Hematopoietic multipotent progenitor cell (in vitro differentiated cells): ENCODE measurements at places on chromosomes 11 and 22.

GRCh38 chr22:25369041-25369440, 149.6 kb downstream of the CRYBB2 start:
- DNase-seq, result no peak

GRCh38 chr11:16786131-16786530, 47.7 kb downstream of the C11orf58 start:
- no peak for DNase-seq

DNA sequence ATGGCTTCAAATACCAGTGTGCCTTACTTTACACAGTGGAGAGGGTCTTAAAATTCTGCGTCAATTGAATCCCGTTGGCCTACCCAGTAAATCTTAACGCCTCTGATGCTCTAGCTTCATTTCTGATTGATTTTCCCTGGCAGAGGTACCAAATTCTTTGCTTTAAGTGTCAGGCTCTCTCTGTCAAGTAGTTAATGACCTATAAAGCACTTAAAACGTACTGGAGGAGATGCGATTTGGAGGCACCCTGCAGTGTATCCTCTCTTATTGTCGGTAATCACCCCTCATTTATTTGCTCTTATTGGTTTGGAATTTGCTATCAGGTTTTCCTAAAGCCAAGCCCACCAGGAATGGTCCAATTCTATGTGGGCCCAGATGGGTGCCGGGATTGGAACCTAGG, 59.2 kb downstream of the NFAM1 start:
- DNase-seq, result no peak

DNA sequence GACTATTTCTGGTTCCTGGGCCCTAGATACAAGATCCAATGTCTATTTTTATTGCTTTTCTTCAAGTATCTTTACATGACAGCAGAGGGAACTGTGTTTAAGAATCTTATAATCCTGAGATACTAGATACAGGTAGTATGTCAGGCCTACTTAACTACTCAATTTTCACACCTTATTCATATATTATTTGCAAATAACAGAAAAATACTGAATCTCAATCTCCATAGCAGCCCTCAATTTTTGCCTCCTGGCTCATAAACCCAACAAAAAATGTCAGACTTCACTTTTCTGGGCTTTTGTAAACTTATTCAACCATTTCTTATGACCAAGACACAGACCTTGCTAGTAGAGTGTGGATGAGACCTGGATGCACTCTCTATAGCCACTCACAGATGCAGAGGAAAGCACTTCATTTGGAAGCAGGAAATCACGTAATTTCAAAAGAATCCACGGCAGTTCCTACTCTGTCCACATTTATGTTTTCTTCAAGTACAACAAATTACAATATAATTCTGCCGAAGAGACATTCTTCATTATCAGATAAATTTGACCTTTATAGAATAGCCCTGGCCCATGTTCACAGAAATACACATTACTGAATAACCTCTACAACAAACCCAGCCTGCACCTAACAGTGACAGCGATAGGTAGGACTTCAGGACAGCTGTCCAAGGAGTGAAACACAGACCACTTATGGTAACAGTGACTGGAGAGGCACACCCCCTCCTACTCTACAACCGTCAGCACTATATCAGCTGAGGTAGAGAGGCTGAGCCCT, 62.0 kb upstream of the YPEL1 start:
- DNase-seq, result no peak

- DNase-seq, result no peak
Measured at GRCh38 chr11:46895821-46896220, 22.5 kb downstream of the LRP4 start.

DNA sequence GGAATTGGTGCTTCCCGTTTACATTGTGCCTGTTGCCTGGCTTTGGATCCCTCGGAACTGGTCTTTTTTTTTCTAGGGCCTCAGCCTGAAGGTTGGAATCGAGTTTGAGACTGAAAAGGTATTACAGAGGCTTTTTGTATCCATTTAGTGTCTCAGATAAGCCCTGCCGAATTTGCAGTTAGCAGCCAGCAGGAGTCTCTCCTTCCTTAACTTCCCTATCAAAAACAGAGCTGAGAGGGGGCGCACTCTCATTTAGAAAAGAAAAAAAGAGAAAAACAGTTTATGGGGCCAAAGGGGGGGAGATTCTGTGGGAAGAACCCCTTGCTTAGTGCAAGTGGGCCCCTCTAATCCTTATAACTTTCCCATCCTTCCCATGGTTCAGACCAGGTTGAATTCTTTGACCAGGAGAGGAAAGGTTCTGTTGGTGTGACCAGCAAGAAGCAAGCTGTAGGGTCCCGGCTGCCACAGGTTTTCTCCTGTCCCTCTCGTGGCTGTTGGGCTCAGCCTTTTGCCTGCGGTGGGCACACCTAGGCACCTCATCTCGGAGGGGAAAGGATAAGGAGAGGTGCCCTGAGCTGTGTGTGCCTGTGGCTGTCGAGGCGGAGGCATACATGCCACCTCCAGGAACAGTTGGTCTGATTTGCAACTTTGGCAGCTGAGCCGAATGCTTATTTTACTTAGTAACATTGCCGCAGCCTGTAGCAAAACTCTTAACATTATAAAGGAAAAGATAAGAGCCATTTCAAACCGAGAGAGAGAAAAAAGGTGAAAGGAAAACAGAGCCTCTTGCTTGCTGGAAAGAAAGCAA, 565.0 kb upstream of the CNTN5 start:
- DNase-seq, result no peak

GRCh38 chr11:84819537-84819936, 807.6 kb downstream of the DLG2 start:
- no peak for DNase-seq

GRCh38 chr11:92533657-92534335, 309.2 kb downstream of the FAT3 start:
- DNase-seq, result no peak

GRCh38 chr22:38207898-38208432, 6.2 kb downstream of the MAFF start:
- no peak for DNase-seq

- no peak for DNase-seq
Measured at GRCh38 chr22:42958937-42959336, 56.0 kb downstream of the PACSIN2 start.

GRCh38 chr22:41996826-41997225, 1.8 kb upstream of the WBP2NL start:
- no peak for DNase-seq

DNA sequence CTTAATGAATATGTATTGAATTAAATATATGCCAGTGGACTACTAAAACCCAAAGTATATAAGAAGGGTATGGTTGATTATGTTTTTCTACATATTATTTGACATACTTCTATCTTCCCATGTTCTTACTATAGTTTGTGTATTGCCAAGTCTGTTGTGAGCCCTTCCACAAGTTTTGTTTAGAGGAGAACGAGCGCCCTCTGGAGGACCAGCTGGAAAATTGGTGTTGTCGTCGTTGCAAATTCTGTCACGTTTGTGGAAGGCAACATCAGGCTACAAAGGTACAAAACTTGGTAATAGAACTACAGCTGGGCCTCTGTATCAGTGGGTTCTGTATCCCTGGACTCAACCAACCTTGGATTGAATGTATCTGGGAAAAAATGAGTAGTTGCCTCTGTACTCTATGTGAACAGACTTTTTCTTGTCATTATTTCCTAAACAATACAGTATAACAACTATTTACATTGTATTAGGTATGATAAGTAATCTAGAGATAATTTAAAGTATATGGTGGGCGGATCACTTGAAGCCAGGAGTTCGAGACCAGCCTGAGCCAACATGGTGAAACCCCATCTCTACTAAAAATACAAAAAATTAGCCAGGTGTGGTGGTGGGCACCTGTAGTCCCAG, 38.7 kb upstream of the TTC36 start:
- peak; percentile 88 for DNase-seq

GRCh38 chr11:30889143-30889794, 303.1 kb upstream of the MPPED2 start:
- no peak for DNase-seq
